ENCODE measurements at places on chromosomes 12 and 14.

- no peak for DNase-seq
These were observed 420.1 kb downstream of the FUT8 start for GRCh38 chr14:65832431-65833266.

DNA sequence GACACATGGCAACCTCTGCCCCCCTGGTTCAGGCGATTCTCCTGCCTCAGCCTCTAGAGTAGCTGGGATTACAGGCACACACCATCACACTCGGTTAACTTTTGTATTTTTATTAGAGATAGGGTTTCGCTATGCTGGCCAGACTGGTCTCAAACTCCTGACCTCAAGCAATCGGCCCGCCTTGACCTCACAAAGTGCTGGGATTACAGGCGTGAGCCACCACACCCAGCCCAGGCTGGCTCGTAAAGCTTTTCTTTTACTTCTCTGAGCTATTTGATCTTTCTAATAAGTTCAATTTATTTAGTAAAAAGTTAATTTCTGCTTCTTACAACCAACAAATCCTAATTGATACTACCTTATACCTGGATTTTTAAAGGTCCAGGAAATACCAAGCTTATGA, 127.4 kb upstream of the KRR1 start:
- no peak for DNase-seq

GRCh38 chr14:93936245-93936644, 9.1 kb downstream of the FAM181A start:
- no peak for DNase-seq

- DNase-seq = no peak
These were observed 153.4 kb downstream of the EFCAB11 start for GRCh38 chr14:89801136-89801535.

DNA sequence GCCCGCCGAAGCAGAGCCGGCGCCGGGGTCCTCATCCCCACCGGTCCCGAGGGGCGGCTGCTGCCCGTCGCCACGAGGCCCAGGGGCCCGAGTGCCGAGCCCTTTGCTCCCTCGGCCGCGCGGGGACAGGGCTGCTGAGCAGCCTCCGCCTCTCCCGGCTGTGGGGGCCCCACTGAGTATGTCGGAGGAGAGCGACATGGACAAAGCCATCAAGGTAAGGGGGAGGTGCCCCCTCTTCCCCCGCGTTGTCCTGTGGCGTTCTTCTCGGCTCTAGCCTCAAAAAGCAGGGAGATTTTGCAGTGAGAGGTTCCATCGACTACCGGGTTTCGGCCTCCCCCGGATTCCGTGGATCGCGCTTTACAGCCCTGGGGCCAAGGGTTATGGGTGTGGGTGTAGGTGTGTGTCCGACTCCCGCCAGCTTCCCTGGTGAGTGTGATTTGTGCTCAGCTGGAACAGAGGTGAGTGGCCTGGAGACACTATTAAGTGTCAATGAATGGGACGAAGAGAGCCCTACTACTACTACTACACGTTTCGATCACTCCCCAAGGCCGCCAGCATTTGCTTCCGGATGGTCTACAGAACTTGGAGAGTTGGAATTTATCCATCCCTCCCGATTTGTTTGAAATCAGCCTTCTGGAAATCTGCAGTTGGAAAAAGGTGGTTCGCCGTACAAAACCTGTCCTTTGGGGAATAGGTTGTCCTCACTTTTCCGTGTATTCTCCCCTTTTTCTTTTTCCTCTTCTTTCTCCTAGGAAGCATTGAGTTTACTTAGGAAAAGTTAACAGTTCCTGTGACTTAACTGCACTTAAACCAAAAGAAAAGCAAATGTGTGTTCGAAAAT, 748 bp downstream of the MAPKAPK5 start:
- DNase-seq = no peak

DNA sequence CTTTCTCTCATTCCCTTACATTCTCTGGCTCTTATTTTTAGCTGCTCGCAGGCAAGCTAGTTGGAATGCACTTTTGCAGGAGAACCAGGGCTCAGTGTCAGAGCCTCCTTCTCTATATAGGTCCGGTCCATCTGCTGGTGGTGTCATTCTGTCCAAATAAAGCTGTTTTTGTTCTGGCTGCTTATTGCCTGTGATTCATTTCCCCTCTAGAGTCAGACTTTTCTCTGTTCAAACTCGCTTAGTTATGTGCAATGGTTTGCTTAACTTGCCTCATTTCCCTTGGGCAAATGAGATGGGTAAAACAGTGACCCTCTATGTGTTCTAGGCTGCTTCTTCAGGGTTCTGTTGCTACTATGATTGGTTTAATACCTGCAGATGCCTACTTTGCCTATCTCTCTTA, 2.9 kb downstream of the SMARCD1 start:
- DNase-seq = peak; percentile 31

DNA sequence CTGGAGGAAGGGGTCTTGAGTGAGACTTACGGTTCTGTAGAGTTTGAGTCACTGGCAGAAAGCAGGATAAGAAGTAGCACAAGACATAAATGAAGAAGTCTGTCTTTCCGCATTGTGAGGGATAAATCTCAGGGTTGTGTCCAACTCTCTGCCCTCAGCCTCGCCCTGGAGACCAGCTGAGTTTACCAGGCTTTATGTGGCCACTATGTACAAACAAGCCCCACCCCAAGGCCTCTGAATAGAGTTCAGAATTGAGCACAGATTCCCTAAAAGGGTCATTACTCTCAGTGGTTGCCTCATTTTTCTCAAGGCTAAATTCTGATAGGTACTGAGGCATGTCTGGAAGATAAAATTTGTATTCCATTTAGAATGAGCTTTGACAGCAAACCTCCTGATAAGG, at the start of gene PZP:
Gene PZP (minus strand): TSS at position 167 of the 400 bp plus-strand sequence. CDS start 54 bp downstream, at position 113.
- DNase-seq = no peak

GRCh38 chr12:31300341-31300740, 25.6 kb downstream of the SINHCAF start:
- DNase-seq = no peak

DNA sequence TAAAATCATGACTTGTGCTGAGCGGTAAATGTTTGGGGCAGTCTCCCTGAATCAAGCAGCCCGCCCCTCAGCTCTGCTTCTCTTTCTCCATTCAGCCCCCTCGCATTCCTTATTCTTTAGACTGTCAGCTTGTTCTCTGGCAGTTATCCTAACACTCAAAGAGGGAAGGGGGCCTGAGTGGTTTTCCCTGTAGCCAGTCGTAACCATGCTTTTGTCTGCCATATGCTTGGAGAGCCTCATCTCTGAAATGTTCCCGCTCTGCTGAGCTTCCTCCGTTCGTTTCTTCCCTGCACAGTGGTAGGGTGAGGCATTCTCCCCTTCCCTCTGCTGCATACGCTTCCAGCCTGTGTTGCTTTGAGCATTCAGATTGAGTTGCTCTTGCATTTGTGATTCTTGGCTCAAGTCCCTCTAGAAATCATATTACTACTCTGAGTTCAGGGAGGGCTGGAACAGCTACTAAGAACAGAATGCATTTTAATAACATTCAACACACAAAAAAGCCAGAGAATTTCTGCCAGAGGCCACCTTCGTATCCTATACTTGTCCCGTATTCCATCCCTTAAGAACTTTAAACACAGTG, 119.7 kb downstream of the FBXL14 start:
- peak; percentile 93 for DNase-seq

DNA sequence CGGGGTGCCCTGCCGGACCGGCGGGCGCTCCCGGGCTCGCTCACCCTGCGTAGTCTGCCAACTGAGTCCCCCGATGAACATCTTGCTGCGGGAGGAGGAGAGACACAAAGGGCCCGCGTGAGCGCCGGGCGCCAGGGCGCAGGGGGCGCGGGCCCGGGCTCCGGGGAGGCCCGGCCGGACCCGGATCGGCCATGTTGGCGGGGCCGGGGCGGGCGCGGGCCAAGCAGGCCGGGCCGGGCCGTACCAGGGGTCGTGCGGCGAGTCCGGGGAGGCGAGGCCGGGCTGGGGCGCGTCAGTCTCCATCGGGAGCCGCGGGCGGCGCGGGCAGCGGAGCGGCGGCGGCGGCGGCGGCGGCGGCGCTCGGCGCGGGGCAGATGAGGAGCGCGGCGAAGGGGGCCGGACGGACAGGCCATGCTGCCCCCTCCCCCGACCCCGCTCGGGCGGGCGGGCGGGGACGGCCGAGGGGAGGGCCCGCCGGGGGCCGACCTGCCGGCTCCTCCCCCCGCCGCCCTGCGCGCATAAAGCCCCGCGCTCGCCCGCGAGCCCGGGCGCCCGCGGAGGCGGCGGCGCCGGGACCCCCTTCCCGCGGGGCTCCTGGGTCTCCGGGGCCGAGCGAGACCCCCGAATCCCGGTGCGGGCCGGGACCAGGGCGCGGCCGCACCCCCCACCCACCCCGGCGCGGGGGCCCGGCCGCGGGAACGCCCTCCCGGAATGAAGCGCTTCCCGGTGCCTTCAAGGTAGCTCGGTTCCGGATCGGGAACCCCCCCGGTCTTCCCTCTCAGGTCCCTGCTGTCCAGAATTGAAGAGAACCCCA, at the start of gene MSI1:
Gene MSI1 (minus strand): TSS at position 376 of the 814 bp plus-strand sequence. CDS start 73 bp downstream, at position 303.
- no peak for DNase-seq

GRCh38 chr12:28866715-28867503, 282.2 kb upstream of the FAR2 start:
- peak; percentile 68 for DNase-seq

- peak; percentile 14 for DNase-seq
These were observed 439.1 kb downstream of the NPAS3 start for GRCh38 chr14:33377596-33378390.

DNA sequence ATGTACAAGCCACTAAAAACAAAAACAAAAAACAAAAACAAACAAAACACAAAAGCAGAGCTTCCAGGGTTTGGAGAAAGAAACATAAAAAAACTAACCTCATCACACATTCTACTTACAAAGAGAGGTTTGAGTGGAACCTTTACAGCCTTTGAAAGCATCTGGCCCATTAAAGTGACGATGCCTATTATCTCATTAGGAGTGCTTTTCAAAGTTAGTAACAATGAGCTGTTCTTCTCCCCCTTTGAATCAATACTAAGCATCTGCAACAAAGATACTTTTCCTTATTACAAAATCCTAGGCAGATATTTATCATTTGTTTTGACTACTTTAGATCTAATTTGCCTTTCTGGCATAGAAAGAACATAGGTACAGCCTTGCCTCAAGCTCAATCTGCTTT, 217.3 kb downstream of the PPM1H start:
- DNase-seq = no peak

DNA sequence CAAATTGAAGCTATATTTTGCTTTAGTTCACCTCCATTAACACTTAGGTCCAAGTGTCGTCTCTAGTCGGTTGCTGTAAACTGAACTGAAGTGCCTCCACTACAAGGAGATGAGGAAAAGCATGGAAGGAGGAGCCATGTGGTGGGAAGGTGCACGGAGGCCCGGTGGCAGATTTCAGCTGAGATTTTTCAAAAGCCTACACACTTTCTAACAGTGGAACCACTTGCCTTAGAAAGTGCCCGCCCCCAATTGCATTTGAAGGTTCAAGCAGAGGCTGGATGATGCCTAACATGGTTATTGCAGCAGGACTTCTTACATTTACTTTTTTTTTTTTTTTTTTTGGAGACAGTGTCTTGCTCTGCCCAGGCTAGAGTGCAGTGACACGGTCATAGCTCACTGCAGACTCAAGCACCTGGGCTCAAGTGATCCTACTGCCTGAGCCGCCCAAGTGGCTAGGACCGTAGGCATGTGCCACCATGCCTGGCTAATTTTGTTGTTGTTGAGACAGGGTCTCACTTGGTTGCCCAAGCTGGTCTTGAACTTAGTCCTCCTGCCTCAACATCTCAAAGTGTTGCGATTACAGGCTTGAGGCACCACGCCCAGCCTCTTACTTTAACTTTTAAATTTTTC, 27.6 kb downstream of the EML1 start:
- DNase-seq = no peak

- DNase-seq = peak; percentile 4
These were observed 143.4 kb upstream of the C14orf180 start for GRCh38 chr14:104436047-104436591.

DNA sequence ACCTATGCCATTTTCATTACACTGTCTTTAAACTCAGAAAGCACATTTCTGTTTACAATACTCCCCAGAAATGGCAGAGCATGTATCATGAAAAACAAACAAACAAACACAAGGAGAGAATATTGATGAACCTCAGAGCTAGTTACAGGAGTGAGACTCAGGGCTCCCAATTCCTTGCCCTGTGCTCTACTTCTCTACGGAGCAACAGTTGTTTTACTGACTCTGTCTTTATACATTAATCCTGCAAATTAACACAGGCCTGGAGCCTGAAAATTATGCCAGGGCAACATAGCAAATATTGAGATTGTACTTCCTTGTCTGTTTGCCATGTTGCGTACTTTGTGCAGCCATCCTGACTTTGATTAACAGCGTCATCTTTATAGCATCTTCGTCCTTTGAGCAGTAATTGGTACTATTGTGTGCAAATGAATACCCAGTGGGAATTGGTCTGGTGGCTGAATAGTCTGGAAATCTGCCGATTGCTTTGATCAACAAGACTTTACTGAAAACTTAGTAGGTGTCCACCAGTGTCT, 15.2 kb upstream of the AKAP6 start:
- no peak for DNase-seq

DNA sequence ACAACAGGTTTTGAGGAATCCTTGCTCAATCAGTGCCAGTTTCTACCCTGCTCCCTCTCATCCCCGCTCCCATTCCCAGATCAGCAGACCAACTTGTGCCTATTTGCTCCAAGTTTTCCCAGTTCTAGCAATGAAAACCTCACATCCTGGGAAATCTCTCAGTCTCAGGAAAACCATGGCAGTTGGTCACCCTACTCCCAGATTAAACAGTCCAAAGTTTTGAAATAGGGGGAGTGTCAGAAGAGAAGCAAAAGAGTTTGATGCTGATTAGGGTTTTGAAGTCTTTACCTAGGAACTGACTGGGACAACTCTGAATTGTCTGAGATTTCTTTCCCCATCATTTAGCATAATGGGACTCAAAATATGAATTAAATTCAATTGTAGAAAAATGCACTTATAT, 95.8 kb upstream of the ARID2 start:
- no peak for DNase-seq

DNA sequence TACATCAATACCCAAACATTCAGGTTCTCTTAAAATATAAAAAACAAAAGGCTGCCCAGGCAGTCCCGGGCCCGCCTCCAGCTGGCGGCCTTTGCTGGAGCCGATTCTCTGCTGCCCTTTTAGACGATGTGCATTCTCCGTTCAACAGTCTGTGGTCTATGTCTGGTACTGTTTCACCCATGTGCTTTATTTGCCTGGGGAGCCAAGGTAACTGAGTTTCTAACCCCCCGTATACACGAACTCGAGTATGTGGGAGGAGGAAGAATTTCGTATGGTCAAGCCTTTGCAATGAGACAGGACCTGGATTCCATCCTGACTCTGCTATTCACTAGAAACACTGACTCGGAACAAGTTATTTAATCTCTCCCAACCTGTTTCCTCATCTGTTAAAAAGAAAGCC, 54.1 kb upstream of the GPR68 start:
- peak; percentile 65 for DNase-seq
